ENCODE measurements at places on chromosomes 1 and 21.
A peak's percentile ranks its signal among the peaks of the same experiment; 100 is the strongest.

GRCh38 chr1:115531631-115532264 is 110.0 kb upstream of the VANGL1 start:
- no peak for DNase-seq

DNA sequence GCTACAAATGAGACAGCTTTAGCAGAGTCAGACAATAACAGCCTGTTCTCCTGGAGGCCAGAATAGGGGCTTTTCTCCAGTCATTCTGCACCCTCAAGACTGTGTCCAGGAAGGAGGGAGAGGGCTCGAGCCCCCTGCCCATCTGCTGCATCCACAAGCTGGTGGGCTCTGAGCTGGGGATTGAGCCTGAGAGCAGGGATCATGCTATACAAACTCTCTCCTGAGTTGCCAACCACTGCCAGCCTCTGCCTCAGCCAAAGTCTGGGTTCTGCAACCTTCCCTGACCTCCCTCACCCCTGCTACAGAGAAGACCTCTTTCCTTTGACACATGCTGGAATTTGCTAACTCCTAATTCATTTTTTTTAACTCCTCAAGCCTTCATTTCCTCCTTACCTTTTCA is 14.8 kb upstream of the PPM1J start:
- DNase-seq, result peak; percentile 45

DNA sequence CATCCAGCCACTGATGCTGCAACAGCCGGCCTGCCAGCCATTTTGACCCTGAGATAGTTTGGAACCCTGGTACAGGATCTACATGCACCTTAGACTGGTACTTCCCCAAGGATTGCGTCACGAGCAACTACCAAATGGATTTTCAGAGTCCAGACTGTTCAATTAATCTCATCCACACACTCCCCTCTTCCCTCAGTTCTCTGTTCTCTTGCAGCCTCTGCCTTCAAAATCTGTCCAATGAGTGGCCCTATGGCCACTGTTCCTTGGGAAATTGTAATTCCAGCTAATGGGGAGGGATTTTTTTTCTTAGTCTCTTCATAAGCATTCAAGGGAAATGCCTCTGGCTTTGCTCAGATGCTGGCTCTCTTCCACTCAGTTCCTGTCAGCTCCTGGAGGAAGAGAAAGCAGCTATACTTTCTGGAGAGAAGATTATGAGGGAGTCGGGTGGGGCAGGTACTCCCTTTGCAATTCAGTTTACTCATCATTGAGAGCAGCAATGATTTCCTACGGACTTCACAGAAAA is 19.8 kb upstream of the UAP1 start:
- DNase-seq, result no peak

- DNase-seq, result no peak
Measured at GRCh38 chr21:34797921-34798535, 129.2 kb downstream of the CLIC6 start.

DNA sequence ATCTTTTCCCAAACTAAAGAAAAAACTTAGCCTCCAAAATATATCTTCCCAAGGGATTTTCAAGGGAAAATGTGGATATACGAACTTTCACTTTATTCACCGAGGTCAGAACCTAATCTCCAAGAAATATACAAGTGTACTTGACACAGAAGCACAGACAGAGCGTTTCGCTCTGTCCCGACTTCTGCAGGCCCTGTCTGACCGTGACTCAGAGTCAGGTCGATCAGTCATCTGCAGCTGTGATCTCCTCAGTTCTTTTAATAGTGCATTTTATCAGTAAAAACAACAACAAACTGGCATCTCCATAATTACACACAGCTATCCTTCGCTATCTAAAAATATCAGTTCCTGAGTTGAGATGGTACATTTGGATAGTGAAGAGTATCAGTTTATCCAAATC is 226.6 kb downstream of the TM2D1 start:
- no peak for DNase-seq

DNA sequence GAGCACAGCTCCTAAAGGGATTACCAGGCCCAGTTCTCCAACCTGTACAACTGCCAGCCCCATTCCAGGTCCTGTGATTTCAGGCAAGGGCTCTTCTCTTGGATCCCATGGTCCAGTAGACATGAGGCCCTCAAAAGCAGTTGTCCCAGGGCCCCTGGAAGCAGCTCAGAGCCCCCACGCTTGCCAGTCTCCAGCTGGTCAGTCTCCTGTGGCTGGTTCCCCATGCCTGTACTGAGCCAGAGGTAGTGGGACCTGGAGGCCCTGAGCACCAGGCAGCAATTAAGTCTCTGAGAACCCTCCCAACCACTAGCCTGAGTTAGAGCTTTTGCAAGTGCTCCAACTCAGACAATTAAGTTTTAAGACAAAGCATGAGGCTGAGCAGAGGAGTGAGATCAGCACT is 36.9 kb downstream of the CDC42BPA start:
- no peak for DNase-seq

- DNase-seq, result no peak
Measured at GRCh38 chr1:155184351-155184811, 10.7 kb downstream of the TRIM46 start.

- no peak for DNase-seq
Measured at GRCh38 chr1:226798427-226799411, 59.6 kb upstream of the ITPKB start.

DNA sequence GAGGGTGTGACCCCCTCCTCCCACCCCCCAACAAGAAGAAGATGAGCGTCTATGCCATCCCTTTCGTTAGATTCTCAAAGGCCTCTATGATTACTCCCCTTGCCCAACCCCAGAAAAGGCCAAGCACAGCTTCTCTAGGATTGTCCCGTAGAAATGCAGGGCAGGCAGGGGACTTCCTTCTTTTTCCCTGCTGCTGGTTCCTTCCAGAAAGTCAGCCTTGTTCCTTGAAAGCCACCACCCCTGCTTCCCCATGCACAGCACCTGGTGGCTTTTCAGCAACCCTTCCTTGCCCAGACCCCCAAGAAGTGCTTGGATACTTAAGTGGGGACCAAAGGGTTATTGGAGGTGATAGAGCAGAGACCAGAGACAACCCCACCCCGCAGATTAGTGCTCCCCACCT is 75.1 kb downstream of the ARHGEF10L start:
- no peak for DNase-seq

- DNase-seq, result no peak
Measured at GRCh38 chr1:81989524-81989923, 188.8 kb downstream of the ADGRL2 start.

DNA sequence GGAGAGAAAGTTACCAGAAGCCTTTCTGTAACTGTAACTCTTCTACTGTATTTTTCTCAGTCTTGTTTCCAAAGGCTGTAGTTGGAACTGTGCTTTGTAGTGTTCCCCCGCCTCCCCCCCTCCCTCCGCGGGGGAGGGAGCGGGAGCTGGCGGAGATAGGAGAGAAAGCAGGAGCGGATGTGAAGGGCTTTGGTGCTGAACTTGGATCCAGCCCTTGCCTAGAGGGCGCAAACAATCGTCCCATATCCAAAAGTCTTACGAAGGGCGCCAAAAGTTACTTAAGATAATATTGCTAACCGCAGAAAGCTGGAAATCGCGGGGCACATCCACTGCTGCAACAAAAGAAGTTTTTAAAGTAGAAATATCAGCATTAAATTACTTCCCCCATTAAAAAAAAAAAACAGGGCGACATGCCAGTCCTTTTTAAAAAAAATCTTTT is 2.4 kb upstream of the NFIA start:
- DNase-seq, result peak; percentile 89

DNA sequence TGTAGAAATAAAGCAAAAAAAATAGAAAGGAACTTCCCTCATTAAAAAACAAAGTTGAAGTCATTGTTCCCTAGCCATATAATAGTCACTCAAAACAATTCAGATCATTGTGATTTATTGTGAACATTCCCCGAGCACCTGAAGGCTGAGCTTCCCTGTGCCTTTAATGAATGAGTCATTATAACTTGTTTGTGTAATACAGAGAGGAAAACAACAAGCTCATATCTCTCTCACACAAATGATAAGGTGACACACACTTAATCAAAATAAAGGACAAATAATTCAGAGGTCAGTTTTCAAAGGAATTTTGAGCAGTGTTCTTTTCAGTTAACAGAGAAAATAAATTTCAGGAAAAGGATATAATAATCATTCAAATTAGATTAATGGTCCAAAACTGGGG is 326.2 kb downstream of the DUSP10 start:
- DNase-seq, result no peak

DNA sequence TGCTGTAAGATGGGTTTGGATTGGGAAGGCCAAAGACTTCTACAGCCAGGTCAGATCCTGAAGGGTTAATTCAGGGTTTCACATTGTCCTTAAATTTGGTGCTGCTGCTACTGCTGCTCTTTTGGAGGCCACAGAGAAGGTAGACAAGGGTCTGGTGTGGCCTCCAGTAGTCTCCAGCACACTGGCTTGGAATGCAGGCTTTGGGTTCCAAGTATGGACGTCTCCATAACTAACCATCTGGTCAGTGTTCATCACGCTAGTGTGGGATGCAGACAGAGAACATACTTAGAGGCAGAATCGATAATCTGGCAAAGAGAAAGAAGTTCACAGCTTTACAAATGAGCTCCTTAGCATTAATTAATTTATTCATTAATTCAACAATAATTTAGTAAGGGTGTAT is 154.1 kb downstream of the ZBTB18 start:
- DNase-seq, result peak; percentile 13

- no peak for DNase-seq
Measured at GRCh38 chr1:66519992-66520391, 14.0 kb upstream of the SGIP1 start.

DNA sequence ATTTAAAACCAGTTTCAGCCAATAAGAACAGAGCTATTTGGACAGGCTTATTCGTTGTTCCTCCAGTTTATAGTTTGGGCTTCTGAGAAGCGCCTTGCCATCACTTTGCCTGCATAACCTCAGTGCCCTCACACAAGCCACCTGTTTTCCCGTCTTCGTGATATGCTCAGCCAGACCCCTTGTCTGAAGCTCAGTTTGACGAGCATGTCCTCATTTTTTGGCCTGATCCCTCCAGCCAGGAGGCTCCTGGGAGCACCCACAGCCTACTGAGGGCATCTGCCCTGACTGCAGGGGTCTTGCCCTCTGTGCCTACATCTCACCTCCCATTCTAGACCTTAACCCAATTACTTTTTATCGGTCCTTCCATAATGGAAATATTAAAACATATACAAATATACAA is 95.3 kb downstream of the ADARB1 start:
- DNase-seq, result no peak

GRCh38 chr1:24948079-24948827 is 18.2 kb upstream of the RUNX3 start:
- no peak for DNase-seq

DNA sequence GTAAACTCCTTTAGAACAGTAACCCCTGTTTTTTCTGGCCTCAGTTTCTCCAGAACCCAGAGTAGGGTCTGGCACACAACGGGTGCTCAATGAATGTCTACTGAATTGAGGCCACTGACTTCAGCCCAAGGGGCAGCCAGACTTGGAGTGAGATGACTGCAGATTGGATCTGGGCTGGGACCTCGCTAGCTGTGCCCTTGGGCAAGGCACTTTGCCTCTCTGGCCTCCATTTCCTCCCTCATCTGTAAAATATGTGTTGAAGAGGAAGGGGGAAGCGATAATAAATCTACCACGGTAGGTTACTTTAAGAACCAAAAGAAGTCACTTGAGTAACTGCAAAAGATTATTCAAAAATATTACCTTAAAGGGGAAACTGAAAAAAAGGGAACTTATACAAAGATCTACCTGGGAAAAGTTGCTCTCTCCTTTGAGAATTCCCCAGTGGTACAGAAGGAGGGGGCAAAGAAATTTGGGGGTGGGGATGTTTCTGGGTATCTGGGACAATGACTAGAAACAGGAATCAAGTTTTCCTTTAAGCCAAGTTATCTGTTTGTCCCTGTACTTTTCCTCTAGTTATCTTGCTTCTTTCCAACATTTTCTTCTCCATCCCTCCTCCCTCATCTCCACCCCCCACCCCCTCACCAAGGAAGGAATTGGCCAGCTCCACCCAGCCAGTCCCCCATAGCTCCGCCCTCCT is 394 bp upstream of the GRHL3 start:
- no peak for DNase-seq

- DNase-seq, result no peak
Measured at GRCh38 chr1:241225741-241226140, 131.3 kb downstream of the RGS7 start.

- DNase-seq, result no peak
Measured at GRCh38 chr21:33783187-33783979, 132.2 kb downstream of the ATP5PO start.

- no peak for DNase-seq
Measured at GRCh38 chr21:19322360-19322759, 918.8 kb upstream of the TMPRSS15 start.
